ENCODE measurements at places on chromosomes 7 and 10. TPM values are rescaled to one million over a fixed set of nuclear protein-coding genes. Genes with fewer than 3 reads are reported as not detected.

KCND2 gene
- 2.1 TPM for total RNA-seq

KIF5B gene
- 199 TPM for total RNA-seq

TWIST1 gene
- total RNA-seq, result 39.5 TPM

FAM24B gene
- 4.4 TPM for total RNA-seq

PRKCQ gene
- under 0.01 TPM for total RNA-seq

ANKIB1 gene
- total RNA-seq, result 93.3 TPM

NAT16 gene
- total RNA-seq, result not detected

AKR1C8 gene
- total RNA-seq, result not detected

NEBL gene
- 0.19 TPM for total RNA-seq

Measured in regular cardiac myocyte (primary cell).